Activated CD4-positive, alpha-beta T cell treated with anti-CD3 and anti-CD28 coated beads, Interleukin-2, amount 10 ng/mL, durations not matched to agents 7 days and 5 days (primary cell): ENCODE measurements at places on chromosomes 5 and 9. TPM values are rescaled to one million over a fixed set of nuclear protein-coding genes. Genes with fewer than 3 reads are reported as not detected.
A peak's percentile ranks its signal among the peaks of the same experiment; 100 is the strongest.

- H3K27me3 ChIP-seq = no peaks in the 10 kb centered on the region
- no peak for DNase-seq
- H3K4me1 ChIP-seq = no peaks in the 10 kb centered on the region
These were observed 58.1 kb upstream of the HSPB3 start for GRCh38 chr5:54397420-54397819.

DNA sequence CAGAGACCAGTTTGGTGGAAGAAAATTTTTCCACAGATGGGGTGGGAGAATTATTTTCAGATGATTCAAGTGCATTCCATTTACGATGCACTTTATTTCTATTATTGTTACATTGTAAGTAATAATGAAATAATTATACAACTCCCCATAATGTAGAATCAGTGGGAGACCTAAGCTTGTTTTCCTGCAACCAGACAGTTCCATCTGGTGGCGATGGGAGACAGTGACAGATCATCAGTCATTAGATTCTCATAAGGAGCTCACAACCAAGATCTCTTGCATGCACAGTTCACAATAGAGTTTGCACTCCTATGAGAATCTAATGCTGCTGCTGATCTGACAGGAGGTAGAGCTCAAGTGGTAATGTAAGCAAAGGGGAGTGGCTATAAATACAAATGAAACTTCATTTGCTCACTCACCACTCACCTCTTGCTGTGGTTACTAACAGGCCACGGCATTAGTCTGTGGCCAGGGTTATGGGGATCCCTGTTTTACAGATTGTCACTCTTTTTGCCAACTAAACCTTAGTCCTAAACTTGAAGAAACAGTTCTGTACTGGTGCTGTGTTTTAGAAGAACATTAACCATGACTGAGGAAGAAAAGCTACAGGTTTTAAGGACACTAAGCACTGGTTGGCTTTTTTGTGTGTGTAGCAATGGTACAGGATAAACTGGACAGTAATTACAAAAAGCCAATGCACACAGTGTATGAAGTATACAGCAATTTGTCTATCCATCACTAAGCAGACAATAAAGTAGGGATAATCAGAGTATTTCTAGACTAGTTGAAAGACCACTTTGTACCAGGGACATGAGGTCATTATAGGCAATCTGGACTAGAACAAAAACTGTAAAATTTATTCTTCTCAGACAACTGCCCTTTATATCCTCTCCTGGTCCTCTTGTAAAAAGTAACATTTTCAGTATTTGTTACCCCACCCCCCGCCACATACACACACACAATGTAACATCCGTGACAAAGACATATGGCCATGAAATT is 9.9 kb downstream of the TMEM232 start:
- no peak overlapping the region for H3K27ac ChIP-seq
- no peak overlapping the region for H3K4me3 ChIP-seq
- DNase-seq = no peak
- no peaks in the 10 kb centered on the region for H3K36me3 ChIP-seq

DNA sequence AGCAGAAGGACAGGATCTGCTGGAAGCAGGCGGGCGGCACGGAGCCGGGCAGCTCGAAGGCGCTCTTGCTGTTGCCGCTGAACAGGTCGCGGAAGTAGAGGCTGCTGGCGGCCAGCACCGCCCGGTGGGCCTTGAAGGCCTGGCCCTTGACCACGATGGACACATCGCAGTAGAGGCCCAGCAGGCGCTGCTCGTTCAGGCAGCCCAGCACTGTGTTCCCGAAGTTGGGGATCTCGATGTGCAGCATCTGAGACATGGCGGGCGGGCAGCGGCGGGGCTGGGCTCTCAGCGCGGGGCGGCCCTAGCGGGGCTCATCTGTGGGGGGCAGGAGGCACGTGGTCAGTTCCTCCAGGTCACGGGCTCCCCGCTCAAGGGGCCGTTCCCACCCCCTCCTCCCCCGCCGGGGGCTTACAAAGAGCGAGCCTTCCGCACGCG is 44.8 kb downstream of the NACC2 start:
- H3K27ac ChIP-seq = no peak overlapping the region
- H3K4me1 ChIP-seq = no peaks in the 10 kb centered on the region
- peaks cover 4% of the 10 kb centered on the region for H3K27me3 ChIP-seq
- H3K4me3 ChIP-seq = no peak overlapping the region
- H3K36me3 ChIP-seq = no peaks in the 10 kb centered on the region

GRCh38 chr5:124103671-124104070 is 591.7 kb downstream of the CSNK1G3 start:
- no peak for DNase-seq
- no peaks in the 10 kb centered on the region for H3K36me3 ChIP-seq
- no peak overlapping the region for H3K27ac ChIP-seq
- no peak overlapping the region for H3K4me3 ChIP-seq

- no peaks in the 10 kb centered on the region for H3K4me1 ChIP-seq
- peaks cover 6% of the 10 kb centered on the region for H3K27me3 ChIP-seq
- no peak for DNase-seq
- H3K36me3 ChIP-seq = no peaks in the 10 kb centered on the region
These were observed 29.8 kb downstream of the OR2K2 start for GRCh38 chr9:111300140-111300735.

DNA sequence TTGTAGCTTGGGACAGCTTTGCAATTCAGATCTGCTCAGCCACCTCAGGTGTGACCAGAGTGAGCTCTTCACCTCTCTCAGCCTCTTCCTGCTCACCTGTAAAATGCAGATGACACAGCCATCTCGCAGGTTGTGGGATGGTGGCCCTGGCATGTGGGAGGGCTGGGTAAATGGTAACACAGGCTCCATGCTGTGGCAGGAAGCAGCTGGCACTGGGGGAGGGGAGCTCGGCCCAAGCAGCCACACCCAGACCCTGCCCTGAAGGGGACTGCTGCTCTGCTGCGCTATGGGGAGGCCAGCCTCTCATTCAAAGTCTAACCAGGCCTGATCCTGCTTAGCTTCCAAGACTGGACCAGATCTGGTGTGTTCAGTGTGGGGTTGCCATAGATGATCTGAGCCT is 24.1 kb downstream of the PHF2 start:
- H3K27me3 ChIP-seq = no peaks in the 10 kb centered on the region
- peak overlapping the region; percentile 28 for H3K27ac ChIP-seq
- H3K4me1 ChIP-seq = peaks cover 48% of the 10 kb centered on the region
- peak; percentile 33 for DNase-seq

- H3K27ac ChIP-seq = no peak overlapping the region
- DNase-seq = no peak
- H3K36me3 ChIP-seq = no peaks in the 10 kb centered on the region
These were observed 17.4 kb downstream of the ABITRAM start for GRCh38 chr9:108951578-108951977.

GRCh38 chr9:134318481-134318891 is 7.8 kb upstream of the RXRA start:
- no peaks in the 10 kb centered on the region for H3K36me3 ChIP-seq
- H3K4me3 ChIP-seq = no peak overlapping the region
- peaks cover 7% of the 10 kb centered on the region for H3K27me3 ChIP-seq
- H3K27ac ChIP-seq = no peak overlapping the region
- H3K4me1 ChIP-seq = no peaks in the 10 kb centered on the region
- no peak for DNase-seq

DNA sequence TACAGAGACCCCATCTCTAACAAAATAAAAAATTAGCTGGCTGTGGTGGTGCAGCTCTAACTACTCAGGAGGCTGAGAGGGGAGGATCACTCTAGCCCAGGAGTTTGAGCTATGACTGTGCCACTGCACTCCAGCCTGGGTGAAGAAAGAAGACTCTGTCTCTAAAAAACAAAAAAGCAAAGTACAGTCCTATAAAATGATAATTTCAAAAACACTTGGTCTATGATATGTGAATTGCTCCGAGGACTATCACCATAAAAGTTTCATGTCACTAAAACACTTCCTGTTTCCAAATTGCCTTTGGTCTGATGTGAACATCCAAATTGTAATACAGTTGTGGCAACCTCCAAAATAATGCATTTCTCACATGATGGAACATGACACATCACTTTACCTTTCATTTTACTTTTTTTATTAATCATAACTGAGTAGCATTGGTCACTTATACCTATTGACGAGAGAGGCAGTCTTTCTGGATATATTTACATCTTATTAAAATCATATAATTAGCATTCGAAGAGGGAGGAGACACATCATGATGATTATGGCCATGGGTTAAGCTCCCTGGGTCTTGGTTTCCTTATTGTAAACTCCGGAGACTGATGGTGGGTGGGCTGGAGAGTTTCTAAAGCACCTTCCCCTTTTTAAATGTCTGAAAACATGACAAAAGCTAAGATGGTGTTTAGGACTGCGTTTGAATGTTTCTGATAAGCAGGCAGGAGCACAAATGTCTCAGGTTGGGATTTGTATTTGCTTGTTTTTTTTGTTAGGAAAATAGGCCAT is 25.8 kb upstream of the CD180 start:
- H3K36me3 ChIP-seq = peaks cover 24% of the 10 kb centered on the region
- H3K27me3 ChIP-seq = no peaks in the 10 kb centered on the region
- peaks cover 53% of the 10 kb centered on the region for H3K4me1 ChIP-seq
- H3K4me3 ChIP-seq = peak overlapping the region; percentile 57
- DNase-seq = no peak

- H3K4me1 ChIP-seq = peaks cover 4% of the 10 kb centered on the region
- no peak overlapping the region for H3K27ac ChIP-seq
- no peak for DNase-seq
- no peak overlapping the region for H3K4me3 ChIP-seq
- H3K27me3 ChIP-seq = peaks cover 5% of the 10 kb centered on the region
These were observed 14.5 kb upstream of the SRP19 start for GRCh38 chr5:112846556-112846955.

DNA sequence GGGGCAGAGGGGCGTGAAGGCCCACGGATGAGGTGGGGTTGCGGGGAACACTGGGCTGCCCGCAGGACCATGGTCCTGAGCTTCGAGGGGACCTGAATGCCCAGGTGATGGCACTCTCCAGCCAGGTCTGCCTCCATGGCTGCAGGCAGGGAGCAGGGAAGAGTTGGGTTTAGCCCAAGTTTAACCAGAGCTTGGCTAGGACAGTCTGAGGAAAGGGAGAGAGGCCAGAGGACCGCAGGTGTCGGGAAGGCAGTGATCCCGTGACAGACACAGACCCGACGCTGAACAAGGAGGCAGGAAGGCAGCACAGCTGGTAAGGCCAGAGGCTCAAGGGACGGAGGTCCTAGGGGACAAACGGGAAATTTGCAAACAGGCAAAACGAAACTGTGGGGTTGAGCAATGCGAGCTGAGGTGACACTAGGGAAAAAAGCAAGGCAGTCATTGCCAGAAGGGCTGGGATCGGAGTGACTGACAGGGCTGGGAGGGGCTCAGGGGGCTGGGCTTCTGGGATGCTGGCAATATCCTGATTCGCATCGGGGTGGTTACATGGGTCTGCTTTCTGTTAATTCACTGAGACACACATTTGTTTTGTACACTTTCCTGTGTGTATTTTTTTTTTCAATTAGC is 25.0 kb downstream of the ARPC5L start:
- no peaks in the 10 kb centered on the region for H3K27me3 ChIP-seq
- no peak for DNase-seq
- H3K4me1 ChIP-seq = no peaks in the 10 kb centered on the region
- H3K36me3 ChIP-seq = peaks cover 43% of the 10 kb centered on the region
- H3K27ac ChIP-seq = peak overlapping the region; percentile 10

ADRA1B gene
- not detected for total RNA-seq

CACNA1B gene
- total RNA-seq = not detected

AQP3 gene
- total RNA-seq = 194 TPM

VPS13A gene
- 43.0 TPM for total RNA-seq

FBXW5 gene
- 116 TPM for total RNA-seq
